Stimulated activated CD8-positive, alpha-beta memory T cell treated with anti-CD3 and anti-CD28 coated beads, Interleukin-12 subunit alpha, Interleukin-12 subunit beta, amount 100 ng/mL, for 4 hours (primary cell): ENCODE measurements at places on chromosomes 5 and 9.

- DNase-seq: no peak
Observed at GRCh38 chr5:74016373-74016772, 390.4 kb downstream of the ARHGEF28 start.

DNA sequence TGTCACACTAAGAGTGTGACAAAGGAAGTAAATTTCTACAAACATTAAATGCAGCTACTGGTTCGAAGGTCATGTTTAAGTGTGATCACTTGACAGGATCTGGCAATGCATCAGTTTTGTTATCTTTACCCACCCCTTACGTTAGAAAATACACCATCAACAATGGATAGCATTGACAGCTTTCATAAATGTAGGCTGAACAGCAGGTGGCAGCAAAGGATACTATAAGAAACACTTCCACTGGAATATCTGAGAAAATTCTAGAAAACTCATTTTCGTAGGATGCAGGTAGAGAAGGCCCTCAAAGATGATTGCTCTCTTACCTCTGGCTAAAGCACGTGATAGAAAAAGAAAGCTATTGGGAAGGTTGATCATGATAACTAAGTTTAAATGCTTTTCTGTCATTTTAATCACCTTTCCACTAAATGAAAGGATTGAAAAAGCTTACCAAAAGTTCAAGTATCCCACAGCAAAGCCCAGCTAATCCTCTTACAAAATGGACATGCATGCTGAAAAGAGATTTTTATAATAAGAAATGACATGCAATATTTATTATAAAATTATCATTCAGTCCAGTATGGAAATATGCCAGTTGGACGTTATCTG is 292.5 kb downstream of the PARP8 start:
- no peak for DNase-seq

- no peak for DNase-seq
Observed at GRCh38 chr9:79768194-79768593, 196.4 kb downstream of the TLE4 start.

- DNase-seq: no peak
Observed at GRCh38 chr5:67144183-67144639, 52.4 kb downstream of the CD180 start.

DNA sequence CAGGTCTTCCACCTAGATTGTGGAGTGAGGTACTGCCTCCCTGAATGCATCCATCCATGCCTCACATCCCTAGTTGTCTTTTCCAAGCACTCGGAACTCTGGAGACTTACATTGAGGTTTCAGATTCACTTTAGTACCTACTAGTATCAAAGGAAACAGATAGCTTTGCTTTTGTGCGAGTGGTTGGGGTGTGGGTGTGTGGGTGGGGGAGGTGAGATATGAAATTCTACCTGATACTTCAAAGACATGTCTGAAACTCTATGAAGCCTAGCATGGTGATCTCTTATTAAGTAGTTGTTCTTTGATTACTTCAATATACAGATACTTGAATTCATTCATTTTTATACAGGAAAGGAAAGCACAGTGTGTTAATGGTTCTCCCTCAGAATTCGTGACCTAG is 64.4 kb downstream of the MCCC2 start:
- no peak for DNase-seq

DNA sequence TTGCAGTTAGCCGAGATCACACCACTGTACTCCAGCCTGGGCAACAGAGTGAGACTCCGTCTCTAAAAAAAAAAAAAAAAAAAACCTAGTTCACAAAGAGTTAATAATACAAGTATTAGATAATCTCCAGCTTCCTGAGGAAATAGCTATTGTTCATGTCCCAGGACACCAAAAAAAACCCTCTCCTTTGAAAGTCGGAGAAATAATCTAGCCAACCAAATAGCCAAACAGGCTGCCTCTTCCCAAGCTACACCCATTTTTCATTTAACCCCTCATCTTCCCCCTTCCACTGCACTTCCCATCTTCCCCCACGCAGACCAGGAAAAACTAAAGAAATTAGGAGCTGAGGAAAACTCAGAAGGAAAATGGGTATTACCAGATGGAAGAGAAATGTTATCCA is 23.6 kb downstream of the CNOT8 start:
- no peak for DNase-seq

DNA sequence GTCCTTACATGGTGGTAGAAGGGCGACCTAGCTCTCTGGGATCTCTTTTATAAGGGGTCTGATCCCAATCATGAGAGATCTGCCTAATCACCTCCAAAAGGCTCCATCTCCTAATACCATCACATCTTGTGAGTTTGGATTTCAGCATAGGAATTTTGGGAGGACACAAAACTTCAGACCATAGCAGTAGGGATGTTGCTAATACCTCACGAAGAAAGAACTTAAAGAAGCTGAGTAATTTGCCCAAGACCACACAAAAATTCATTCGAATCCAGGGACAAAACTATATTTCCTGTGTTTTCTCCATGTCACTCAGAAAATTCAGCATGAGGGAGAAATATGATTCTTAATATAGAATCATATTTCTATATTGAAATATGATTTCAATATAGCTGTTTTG is 32.7 kb downstream of the MTAP start:
- DNase-seq: no peak

DNA sequence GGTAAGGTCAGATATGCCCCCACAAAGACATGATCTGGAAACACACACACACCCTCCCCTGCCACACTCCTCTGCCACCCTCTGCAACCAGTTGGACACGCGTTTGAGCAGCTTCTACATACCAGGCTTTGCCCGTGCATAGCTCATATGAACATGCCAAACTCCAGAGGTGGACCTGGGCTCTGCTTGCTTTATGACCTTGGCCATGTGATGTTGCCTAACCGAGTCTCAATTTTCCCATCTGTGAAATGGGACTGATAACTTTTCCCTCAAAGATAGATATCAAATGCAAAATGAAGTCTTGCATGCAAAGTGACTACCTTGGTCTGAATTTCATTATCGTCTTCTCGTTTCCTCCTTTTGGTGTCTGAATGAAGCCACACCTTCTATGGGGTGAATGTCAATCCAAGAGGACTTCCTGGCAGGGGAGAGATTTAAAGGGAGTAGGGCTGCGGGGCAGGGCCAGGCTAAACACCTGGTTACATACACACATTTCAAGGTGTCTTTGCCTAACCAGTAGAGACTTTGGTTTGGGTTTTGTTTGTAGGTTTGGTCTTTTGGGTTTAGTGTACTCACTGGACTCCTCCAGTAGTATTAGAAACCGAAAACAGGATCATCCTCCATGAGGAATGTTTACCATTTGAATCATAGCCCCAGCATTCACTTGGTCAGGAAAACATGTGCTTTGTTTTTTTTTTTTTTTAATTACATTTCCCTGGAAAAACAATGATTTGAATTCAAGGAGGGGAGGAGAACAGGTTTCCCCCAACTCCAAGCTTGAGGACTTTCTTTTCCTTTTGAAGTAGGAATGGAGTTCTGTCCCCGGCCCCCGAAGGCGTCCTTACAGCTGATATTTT is 63.2 kb downstream of the COL27A1 start:
- no peak for DNase-seq

- no peak for DNase-seq
Observed at GRCh38 chr9:21412107-21412506, 3.2 kb downstream of the IFNA8 start.

DNA sequence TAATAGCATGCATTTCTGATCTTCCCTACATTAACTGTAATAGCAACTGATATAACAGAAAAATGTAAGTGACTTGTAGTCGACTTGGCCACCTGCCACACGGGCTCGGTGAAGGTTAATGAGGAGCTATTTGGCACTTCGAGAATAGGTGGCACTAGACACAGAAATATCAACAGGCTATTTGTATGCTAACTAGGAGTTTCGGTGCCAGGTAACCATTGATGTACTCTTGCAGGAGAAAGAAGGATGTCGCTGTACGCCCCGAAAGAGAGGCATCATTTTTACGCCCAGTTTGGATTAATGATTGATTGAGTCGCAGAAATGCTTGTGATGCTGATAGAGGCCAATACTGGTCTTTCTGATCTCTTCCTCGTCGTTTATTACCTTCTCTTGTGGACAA is 516 bp upstream of the DMRT2 start:
- DNase-seq: no peak

DNA sequence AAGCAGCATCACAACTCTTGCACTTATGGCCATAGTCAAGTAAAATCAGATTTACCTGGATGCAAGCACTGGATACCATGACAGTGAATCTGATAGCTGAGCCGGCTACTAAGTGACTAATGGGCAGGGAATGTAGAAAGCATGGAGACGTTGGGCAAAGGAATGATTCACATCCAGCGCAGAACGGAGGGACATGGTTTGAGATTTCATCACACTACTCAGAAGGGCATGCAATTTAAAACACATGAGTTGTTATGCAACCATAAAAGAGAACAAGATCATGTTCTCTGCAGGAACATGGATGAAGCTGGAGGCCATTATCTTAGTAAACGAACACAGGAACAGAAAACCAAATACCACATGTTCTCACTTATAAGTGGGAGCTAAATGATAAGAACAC is 169.1 kb upstream of the PIK3R1 start:
- DNase-seq: no peak

DNA sequence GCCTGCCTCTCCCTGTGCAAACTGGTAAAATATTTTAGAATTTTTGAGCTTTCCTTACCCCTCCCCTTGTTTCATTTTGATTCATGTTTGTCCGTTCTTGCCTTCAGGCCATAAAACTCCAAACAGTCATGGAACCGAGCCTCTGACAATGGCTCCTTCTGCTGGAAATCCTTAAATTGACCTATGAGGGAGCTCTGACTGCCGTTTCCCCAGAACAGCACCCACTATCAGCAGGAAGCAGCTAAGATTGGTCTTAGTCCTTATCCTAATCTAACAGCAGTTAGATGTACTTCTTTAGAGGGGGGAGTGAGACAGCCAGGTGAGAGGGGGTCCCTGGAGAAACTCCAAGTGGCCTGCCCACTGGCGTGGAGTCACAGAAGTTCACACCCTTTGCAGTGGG is 106.7 kb downstream of the FAM174A start:
- no peak for DNase-seq

GRCh38 chr5:169126481-169127021 is 174.4 kb downstream of the SLIT3 start:
- DNase-seq: no peak

DNA sequence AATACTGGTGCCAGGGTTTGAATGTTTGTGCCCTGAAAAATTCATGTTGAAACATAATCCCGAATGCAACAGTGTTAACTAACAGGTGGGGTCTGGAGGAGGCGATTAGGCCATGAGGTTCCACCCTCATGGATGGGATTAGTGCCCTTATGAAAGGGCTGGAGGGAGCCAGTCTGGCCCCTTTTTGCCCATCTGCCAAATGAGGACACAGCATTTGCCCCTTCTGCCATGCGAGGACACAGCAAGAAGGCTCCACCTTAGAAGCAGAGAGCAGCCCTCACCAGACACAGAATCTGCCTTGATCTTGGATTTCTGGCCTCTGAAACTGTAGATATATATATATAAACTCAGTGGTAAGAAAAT is 32.6 kb upstream of the RNF130 start:
- DNase-seq: no peak

- no peak for DNase-seq
Observed at GRCh38 chr9:111828193-111828592, 33.5 kb upstream of the SHOC1 start.

DNA sequence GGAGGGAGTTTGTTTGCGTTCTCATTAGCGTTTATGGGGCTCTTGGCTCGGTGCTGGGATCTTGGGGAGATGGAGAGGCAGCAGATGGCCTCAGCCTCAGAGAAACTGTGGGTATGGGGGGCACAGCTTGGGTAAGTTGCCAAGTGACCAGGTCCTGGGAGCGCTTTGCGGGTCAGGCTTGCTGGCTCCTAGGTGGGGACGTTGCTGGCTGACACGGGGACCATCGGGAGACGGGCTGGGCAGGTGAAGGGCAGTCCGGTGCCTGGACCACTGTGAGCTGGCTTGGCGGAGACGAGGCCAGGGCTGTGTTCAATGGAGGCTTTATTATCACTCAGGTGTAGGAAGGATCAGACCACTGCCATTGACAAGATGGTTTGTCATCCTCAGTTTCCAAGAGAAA is 30.0 kb downstream of the FGD3 start:
- DNase-seq: no peak

- no peak for DNase-seq
Observed at GRCh38 chr5:142837081-142837725, 67.0 kb downstream of the ARHGAP26 start.

- DNase-seq: no peak
Observed at GRCh38 chr9:34072868-34073590, 24.3 kb upstream of the UBAP2 start.

DNA sequence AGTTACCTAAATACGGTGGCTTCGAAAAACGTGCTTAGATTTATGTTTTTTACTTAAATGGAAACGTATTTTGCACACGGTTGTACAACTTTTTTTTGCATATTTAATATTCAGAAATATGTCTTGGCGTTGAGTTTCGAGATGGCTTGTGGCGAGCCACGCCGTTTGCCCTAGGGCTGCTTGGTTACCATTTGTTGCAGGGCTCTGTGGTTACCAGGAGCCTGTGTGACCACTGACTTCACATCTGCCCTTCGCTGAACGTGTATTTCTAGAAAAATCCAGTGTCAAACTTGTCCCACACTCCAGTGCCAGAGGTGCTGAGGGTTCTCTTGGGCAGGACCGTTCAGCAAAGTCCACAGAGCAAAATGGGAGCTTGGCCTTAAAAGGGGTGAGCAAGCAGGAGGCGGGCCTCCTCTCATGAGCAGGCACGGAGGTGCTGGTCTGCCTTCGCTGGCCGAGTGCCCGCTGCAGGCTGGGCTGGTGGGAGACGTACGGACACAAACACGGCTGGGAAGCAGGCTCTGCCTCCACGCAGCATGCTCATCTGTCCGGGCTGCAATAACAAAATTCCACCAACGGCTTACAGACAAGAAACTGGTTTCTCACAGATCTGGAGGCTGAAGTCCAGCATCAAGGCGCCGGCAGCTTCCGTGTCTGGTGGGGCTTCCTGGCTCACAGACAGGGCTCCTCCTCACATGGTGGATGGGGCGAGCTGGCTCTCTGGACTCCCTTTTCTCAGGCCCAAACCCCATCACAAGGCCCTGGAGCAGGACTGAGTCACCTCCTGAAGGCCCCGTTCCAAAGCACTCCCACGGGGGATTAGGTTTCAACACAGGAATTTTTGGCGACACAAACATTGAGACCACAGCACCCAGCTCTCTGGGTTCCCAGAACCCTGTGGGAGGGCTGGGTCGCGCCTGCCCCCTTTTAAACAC is 5.4 kb downstream of the MRPL36 start:
- DNase-seq: no peak

DNA sequence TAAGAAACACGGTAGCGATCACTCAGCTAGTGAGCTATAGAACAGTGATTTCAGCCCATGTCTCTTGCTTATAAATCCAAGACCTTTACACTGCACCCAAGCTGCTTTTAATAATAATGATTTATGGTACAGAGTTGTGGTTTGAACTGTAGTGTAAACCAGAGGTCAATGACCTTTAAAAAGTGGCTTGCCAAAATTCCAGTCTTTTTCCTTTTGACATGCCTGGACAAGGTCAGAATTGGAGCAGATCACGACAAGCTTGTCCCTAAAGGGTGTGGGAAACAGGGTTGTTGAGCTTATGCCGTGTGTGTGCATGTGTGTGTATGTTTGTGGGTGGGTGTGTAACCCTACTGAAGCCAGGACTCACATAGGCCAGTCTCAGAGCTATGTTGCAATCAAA is 225.3 kb upstream of the CLINT1 start:
- DNase-seq: no peak
